Activated CD8-positive, alpha-beta memory T cell treated with anti-CD3 and anti-CD28 coated beads, Interleukin-2, amount 50 U/mL, for 4 hours (primary cell): ENCODE measurements at places on chromosomes 7 and 10.

- no peak for DNase-seq
Measured at GRCh38 chr10:33542752-33543505, 208.5 kb upstream of the NRP1 start.

DNA sequence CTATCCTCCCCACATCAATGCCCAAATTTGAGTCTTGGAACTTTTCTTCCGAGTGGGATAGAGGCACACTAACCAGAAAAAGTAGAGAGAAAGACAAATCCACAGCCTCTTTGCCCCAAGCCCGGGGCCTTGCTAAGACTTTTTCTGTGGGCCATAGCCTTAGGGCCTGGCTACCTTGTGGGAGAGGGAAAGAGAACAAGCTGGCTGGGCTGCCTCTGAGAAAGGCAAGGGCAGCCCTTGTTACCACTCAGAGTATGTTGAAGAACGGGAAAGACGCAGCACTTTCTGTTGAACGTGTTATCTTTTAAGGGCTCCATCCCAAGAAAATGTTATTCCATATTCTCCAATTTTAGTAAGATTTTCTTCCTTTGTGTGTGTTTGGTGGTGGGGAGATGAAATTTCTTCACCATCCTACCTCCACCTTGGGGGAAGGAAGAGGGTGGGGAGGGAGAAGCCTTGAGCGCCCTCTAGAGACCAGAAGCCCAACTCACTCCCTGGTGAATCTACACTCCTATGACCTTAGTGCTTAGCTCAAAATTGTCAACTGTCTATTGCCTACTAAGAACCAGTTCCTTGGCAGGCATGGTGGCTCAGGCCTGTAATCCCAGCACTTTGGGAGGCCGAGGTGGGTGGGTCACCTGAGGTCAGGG lies 3.9 kb upstream of the NRF1 start:
- DNase-seq: peak; percentile 40

DNA sequence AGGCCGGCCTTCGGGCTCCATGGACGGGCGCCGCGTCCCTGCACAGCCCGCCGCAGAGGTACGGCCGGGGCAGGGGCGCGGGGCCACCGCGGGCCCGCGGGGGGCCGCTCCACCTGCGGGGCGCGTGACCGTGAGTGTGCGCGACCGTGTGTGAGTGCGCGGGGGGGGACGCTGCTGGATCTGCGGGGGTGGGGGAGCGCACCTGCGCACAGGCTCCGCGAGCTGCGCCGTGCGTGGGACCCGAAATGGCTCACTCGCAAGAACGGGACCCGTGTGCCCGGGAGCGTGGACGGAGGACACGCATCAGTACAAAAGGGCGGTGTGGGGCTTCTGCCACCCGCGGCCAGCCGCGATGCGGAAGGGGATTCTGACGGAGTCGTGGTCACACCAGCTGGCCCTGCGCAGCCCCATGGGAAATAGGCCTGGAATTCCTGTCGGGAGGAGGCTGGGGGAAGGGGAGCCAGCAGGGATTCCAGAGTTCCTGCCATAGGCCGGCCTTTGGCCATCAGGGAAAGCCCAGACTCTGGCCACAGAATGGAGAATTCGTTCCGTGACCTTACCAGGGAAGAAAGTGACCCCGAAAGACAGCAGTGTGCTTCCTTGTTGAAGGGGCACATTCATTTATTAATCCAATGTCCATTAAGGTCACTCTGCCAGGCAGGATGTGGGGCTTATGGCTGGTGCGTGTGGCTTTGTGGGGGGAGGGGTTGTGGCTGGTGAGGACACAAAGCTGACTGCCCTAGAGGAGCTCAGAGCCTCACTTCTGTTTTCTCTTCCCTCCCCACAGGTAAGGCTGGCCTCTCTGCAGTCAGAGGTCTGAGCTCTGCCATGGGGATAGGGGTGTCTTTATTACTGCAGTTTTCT lies 494 bp downstream of the REPIN1 start:
- DNase-seq: peak; percentile 76

DNA sequence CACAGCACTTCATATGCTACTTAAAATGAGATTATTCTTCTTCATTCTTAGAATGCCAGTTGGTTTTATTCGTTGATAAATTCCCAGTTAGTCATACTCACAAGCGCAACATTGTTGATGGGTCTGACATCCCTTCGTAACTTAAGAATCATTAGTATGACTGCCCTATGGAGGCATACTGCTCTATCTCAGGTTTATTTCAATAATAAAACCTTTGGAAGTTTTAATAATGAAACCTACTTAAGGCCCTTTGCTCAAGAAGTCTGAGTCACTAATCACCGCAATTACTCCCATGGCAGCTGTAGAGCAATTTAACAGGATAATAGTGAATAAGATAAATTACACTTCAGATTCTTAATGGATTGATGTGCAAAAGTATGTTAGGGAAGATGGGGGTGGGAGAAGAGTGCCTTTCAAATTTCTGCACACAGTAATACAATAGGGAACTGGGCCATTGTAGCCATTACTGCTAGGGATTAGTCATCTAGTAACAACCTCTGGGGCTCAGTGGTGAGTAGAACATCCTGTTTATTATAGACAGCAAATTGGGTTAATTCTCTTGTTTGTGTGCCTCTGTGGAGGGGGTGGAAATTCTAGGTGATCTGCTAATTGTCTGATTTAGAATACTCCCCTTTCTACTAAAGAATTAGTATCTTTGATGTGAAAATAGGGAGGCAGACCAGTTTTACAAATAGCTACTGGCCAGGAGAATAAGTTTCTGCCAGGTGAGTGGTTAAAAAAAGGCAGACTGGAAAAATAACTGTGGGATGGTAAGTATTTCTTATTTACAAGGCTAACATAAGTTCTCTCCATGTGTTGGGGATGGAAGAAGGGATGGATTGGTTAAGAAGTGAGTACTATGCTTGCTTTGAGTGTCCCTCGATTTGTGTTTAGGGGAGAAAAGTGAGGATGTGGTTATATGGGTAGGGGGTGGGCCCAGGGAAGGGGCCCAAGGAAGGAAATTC lies 74.5 kb upstream of the VKORC1L1 start:
- DNase-seq: no peak

DNA sequence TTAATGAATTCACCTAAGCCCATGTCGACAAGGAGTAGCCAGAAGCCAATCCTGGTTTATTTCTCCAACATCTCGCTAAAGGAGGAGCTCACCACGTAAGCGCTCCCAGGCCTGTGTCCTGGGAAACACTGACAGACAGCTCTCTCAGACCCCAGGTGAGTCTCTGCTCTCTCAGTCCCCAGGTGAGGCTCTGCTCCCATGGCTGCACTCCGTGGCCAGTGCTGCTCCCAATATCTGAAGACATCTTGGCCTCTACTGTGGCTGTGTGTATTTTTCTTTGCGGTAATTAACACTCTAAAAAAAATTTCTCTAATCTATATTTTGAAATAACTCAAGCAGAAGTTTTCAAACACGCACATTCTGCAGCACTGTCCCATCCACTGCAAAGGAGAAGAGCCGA lies 564.5 kb downstream of the PTPRN2 start:
- no peak for DNase-seq

GRCh38 chr7:13024121-13024674 lies 336.8 kb downstream of the ARL4A start:
- no peak for DNase-seq

DNA sequence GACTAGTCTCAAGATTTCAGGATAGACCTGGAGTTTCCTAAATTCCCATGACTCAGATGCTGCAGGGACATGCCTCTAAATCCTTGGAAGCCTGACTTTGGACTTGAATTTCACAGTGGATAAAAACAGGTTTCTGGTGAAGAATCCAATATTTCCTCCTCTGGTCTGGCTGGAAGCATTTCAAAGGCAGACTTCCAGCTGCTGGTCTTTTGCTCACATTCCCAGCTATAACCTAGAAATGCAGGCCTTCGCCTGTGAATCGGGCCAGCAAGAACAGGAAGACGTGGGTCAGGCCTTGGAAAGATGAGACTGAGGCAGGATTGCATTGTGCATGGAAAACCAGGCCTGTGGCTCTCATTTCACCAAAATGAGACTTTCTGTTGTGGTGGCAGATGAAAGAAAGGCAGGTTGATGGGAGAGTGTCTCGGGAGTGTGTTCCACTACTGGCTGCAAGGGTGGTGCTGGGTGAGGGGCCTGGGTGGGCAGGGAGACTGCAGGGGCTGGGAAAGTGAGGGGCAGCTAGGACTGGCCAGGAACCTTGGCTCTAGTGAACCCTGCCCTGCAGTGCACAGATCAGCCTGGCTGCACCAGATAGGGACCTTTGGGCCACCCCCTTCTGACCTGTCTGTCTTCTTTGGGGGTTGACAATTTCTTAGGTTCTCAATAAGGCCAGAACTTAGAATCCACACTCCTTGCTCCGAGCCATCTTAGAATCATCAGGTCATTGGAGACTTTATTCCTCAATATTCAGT lies 488.8 kb upstream of the MKI67 start:
- DNase-seq: no peak

DNA sequence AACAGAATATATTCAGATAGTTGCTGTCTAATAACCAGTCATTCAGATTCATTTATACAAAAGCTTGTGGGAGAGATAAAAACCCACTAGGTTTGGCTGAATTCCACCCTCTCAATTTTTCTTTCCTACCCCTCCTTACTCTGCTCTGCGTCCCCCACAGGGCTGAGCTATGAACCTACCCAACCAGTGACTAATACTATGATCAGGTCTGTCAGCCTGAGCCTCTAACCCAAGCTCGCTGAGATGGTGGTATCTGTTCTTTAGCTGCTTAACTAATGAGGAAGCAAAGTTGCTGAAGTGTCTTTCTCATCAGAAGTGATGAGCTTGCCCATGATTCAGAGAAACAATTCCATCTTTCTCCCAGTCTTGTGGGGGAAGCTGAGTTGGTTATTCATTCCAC lies 248.7 kb upstream of the GPR26 start:
- DNase-seq: no peak

- no peak for DNase-seq
Measured at GRCh38 chr10:85600744-85601081, 765.9 kb downstream of the GRID1 start.

GRCh38 chr10:8180360-8181109 lies 126.0 kb downstream of the GATA3 start:
- no peak for DNase-seq

DNA sequence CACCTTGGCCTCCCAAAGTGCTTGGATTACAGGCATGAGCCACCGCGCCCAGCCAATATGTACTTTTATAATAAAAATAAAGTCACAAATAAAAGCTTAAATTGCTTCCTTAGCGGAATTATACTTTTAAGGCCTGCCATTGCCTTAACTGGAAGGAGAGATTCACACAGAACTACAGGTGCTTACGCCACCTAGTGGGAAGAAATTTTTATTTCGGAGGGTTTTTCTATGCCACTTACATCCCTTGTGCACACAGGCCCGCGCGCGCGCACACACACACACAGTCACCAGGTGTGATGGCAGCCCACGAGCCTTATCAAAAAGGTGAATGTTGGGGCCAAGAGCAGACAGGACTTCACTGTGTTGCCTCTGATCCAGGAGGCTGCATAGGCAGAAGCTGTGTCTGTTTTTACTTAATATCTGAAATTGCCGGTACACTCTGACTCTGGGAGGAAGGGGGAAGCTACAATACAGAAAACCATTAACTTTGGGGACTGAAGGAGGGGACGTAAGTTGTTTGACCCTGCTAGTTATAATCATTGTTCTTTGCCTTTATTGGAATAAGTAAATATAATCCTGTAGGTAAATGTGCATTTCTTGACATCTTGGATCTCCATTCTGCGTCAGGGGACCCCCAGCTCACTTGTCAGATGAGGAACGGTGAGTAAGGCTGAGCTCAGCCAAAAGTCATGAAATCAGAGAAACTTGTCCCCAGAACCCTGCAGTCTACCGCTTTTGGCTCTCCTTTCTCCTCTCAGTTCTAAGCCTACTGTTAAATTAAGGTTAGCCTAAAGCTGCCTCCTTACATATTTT lies 87.1 kb downstream of the SLC16A9 start:
- DNase-seq: no peak

GRCh38 chr7:138267934-138268333 lies 191.7 kb downstream of the AKR1D1 start:
- no peak for DNase-seq

DNA sequence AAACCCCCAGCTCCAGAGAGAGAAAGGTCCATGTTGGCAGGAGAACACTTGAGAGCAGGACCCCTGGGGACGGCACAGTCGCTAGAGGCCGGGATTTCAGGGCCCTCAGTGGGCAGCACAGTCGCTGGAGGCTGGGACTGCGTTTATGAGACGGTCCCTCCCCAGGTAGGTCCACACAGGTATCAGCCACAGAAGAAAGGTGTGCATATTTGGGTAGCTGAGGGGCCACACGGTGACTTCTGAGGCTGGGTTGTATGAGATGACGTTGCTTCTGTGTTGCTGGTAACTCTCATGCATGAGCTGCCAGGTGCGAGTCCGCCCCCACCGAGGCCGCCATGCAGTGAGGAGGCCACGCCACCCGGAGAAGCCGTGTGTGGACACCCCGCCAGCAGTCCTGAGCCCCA lies 56.9 kb upstream of the PPP2R2D start:
- no peak for DNase-seq

DNA sequence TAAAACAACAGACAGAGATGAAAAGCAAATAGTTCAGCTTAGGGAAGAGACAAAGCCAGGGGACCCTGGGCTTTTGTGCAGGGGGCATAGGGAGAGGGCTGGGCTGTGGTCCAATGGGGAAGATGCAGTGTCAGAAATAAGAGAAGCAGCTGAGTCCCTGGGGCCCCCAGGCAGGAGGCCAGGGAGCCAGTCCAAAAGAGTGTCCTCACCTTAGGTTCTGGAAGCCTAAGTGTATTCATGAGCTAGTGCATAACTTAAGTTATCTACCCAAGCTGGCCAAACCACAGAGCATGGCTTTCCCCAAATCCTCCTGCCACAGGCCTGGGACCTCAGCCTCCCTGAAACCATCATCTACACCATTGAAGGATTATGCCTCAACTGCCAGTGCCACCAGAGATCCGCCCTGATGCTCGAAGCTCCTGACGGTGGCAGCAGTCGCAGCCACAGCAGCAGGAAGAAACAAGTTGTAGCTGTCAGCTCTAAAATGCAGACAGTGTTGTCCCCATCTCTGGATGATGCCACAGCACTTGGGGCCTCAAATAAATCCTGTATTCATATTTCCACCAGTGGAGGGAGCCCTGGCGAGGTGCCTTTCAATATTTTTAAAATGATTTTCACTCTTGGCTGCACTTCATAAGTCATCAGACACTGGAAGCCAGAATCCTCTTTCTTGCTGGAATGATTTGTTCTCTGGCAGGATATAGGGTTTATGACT lies 574.6 kb downstream of the GRID1 start:
- DNase-seq: no peak
